HCT116 (cell line): ENCODE measurements at places on chromosomes 13 and 19.

DNA sequence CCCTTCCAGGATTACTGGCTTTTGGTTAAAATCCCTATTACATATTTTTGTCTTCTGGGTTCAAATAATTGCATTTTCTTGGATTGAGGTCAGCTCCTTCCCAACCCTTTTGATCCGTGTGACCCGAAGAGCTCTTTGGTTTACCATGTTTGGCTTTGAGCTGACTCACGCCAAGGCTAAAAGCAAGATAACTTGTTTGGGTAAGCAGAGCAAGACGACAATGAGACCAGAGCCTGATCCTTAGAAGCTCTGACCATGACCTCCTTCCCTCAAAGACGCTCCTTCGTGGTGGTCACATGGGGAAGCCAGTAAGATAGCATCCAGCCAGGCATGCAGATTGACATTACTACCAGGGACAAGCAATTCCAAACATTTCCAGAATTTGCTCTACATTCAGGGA lies 153.8 kb downstream of the DCT start:
- no peak for DNase-seq
- H3K4me3 ChIP-seq, result no peak overlapping the region
- no peaks in the 10 kb centered on the region for H3K36me3 ChIP-seq
- no peaks in the 10 kb centered on the region for H3K4me1 ChIP-seq
- H3K27ac ChIP-seq, result no peak overlapping the region

DNA sequence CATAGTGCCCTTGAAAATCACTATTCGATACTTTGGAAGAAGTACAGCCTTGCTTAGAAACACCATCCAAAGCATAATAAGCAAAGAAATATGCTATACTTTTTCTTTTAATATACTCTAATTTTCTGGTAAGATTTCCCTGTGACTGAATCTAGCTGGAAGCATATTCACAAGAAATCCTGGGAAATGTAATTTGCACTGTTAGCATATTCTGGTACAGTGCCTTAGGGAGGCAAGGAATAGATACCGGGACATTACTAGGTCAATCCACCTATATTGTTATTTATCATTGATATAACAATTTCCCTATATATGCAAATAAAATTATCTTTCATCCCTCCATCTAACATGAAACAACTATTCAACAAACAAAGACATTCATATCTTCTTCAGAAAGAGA lies 1131.3 kb upstream of the PRR20A start:
- H3K4me3 ChIP-seq, result no peak overlapping the region
- DNase-seq, result no peak
- no peaks in the 10 kb centered on the region for H3K4me1 ChIP-seq
- H3K36me3 ChIP-seq, result no peaks in the 10 kb centered on the region

- H3K4me3 ChIP-seq, result no peak overlapping the region
- no peak overlapping the region for H3K27ac ChIP-seq
- H3K27me3 ChIP-seq, result no peaks in the 10 kb centered on the region
- no peaks in the 10 kb centered on the region for H3K36me3 ChIP-seq
- H3K4me1 ChIP-seq, result no peaks in the 10 kb centered on the region
- DNase-seq, result no peak
Measured at GRCh38 chr13:103953859-103954258, 887.6 kb upstream of the SLC10A2 start.

DNA sequence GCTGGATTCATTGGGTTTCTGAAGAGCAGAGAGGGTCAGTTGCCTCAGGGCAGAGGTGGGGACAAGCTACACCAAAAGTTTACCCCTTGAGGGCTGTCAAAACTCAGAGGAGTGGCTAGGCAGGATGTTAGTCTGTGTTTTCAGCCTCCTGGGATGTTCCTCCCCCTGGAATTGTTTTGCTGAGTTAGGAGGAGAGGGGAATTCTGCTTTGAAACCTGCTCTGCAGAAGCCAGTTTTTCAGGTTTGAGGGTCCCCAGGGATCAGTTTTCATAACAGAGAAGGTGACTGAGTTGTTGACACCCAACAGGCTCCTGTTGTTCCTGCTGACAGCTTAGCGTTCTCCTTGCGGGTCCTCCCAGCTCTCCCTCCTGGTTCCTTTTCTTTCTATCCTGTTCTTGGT lies 121.9 kb upstream of the TMTC4 start:
- no peak for DNase-seq
- no peak overlapping the region for H3K27ac ChIP-seq
- H3K4me1 ChIP-seq, result no peaks in the 10 kb centered on the region
- no peaks in the 10 kb centered on the region for H3K36me3 ChIP-seq

GRCh38 chr13:77616027-77616426 lies 80.5 kb downstream of the SCEL start:
- DNase-seq, result no peak
- no peaks in the 10 kb centered on the region for H3K4me1 ChIP-seq
- H3K4me3 ChIP-seq, result no peak overlapping the region
- H3K36me3 ChIP-seq, result no peaks in the 10 kb centered on the region
- no peak overlapping the region for H3K27ac ChIP-seq
- H3K27me3 ChIP-seq, result no peaks in the 10 kb centered on the region

- H3K27me3 ChIP-seq, result no peaks in the 10 kb centered on the region
- H3K4me1 ChIP-seq, result no peaks in the 10 kb centered on the region
- H3K4me3 ChIP-seq, result no peak overlapping the region
- H3K36me3 ChIP-seq, result no peaks in the 10 kb centered on the region
- no peak for DNase-seq
Measured at GRCh38 chr19:39182174-39182505, 14.6 kb upstream of the NCCRP1 start.

DNA sequence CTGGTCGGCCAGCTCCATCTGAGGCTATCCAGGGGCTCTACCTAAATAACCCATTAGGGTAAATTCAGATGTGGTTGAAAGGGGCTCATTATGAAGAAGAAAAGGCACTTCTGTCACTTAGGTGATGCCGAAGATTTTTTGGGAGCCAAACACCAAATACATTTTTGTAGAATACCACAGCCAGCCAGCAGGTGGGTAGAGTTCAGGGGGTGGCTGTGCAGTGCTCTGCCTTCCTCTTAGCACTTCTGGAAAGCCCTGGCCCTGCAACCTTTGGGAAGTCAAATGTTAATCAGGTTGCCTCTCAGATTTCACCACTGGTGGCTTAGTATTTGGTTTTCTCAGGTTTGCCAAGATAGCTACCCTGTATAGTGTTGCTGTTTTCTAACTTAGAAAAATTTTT lies 18.5 kb upstream of the GPR18 start:
- H3K4me3 ChIP-seq, result no peak overlapping the region
- peaks cover 4% of the 10 kb centered on the region; the same call in 1 of the 2 replicates for H3K4me1 ChIP-seq
- H3K27me3 ChIP-seq, result no peaks in the 10 kb centered on the region
- no peak overlapping the region for H3K27ac ChIP-seq
- H3K36me3 ChIP-seq, result no peaks in the 10 kb centered on the region

- no peaks in the 10 kb centered on the region for H3K27me3 ChIP-seq
- no peak for DNase-seq
- no peaks in the 10 kb centered on the region for H3K4me1 ChIP-seq
- H3K27ac ChIP-seq, result no peak overlapping the region
Measured at GRCh38 chr13:63942372-63942771, 2526.7 kb upstream of the PCDH20 start.

GRCh38 chr13:23621316-23621645 lies 51.1 kb downstream of the TNFRSF19 start:
- no peak overlapping the region for H3K4me3 ChIP-seq
- H3K4me1 ChIP-seq, result no peaks in the 10 kb centered on the region
- H3K36me3 ChIP-seq, result no peaks in the 10 kb centered on the region
- no peak overlapping the region for H3K27ac ChIP-seq
